ENCODE measurements at places on chromosomes 4 and X.

DNA sequence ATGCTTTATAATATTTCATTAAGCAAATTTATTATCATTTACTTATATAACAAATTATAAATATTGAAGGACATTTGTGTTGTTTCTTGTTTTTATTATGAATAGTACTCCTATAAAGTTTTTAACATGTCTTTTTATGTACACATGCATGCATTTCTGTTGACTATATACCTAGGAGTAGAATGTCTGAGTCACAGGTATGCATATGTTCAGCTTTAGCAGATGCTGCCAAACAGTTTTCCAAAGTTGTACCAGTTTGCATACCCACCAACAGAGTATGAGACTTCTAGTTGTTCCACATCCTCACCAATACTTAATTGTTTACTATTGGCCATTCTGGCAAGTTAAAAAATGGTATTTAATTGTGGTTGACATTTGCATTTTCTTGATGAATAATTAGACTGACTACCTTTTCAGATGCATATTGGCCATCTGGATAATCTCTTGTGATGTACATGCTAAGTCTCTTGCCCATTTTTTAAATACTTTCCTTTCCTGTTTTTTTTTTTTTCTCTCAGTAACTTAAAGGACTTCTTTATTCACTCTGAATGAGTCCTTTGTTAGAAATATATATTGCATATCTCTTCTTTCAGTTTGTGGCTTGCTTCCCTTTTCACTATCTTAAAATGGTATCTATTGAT, 132.2 kb upstream of the TRIM2 start:
- no peak for DNase-seq

- DNase-seq, result no peak
These were observed 1234.2 kb downstream of the FAM133A start for GRCh38 chrX:94908171-94908570.

DNA sequence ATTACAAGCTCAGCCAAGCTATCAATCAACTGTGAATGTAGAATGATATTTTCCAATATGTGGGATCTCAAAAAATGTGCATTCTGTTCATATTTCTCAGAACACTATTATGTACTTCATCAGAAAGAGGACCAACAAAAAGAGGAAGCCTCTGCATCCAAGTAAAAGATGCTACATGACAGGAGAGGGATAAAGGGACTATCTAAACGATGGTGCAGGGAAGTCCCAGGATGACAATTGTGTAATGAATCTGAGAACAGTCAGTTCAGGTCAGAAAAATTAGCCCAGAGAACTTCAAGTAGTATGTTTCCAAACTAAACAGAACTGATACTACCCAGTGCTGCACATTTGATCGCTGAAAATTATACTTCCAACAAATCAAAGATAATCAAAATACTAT, 127.0 kb downstream of the ZNF330 start:
- no peak for DNase-seq

DNA sequence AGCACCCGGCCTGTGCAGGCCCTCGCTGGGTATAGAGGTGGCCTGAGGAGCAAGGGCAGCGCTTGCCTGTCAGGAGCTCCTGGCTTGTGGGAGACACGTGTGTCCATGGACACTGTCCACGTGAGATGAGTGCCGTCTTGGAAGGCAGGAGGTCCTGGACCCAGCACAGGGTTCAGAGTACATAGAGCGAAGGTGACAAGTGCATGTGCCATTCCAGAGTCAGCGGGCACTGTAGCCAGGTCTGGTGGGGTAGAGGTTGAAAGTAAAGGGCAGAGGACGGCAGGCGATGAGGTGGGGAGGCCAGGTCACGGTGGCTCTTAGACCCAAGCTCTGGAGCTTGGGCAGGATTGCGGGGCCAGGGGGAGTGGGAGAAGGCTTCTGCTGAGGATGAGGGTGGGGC, 28.4 kb upstream of the TADA2B start:
- DNase-seq, result no peak

DNA sequence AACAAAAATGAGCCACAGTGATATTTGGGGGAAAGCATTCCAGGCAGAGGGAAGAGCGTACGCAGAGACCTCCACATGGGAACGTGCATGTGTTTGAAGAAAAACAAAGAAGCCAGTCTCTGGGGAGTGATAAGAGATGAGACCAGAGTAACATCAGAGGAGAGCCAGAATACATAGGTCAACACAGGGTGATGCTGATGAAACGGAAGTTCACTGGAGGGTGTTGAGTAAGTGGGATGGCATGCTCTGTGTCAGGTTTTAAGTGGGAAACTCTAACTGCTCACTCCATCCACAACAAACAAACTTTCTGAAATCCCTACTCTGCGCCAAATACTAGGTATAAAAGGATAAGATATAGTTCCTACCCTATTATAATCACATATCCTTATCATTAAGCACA, 110.0 kb downstream of the ARHGAP6 start:
- no peak for DNase-seq

GRCh38 chr4:1460967-1461868, 55.0 kb upstream of the NKX1-1 start:
- DNase-seq, result no peak

DNA sequence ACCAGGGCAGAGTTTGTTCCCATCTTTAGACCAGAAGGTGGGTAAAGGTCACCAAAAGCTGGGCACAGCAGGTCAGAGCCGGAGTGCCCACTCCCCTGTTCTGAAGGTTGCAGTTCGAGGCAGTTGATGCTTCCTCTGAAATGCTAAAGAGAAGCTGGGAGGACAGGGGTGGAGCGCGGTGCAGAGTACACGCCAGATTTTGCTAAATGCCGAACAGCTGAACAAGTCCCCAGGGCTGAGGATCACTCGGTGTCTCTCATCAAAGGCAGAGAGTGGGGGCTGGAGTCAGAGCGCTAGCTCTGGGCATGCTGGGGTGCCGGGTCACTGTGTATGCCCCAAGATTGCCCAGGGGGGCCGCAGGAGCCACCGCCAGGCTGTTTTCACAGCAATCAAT, 197.0 kb downstream of the BCOR start:
- DNase-seq, result no peak

- no peak for DNase-seq
These were observed 22.8 kb upstream of the OPN1LW start for GRCh38 chrX:154121207-154121606.

- DNase-seq, result no peak
These were observed 326.0 kb downstream of the ACTRT1 start for GRCh38 chrX:127726227-127726626.

All from NCI-H524 treated with DMSO at 0.1 percent for 48 hours (cell line).